ENCODE measurements at places on chromosomes 5 and 9.

DNA sequence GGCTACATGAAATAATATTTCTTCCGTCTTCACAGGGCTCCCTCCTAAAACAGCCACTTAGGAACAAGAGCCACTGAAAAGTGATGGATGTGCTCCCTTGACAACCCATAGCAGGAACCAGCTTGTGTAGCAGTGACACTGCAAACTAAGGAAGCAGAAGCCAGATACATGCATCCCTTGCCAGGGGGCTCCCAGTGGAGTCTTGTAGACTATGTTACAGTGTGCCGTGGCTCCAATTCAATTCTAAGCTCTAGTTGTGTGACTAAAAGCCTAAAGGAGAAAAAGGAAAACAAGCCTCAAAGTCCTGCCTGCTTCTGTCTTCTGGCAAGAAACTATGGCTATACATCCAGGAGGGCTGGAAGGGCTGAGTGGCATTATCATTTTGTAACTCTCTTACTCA, 12.2 kb upstream of the TAF1L start:
- no peak for DNase-seq

- no peak for DNase-seq
Observed at GRCh38 chr9:131396626-131397025, 2.7 kb downstream of the PRRC2B start.

DNA sequence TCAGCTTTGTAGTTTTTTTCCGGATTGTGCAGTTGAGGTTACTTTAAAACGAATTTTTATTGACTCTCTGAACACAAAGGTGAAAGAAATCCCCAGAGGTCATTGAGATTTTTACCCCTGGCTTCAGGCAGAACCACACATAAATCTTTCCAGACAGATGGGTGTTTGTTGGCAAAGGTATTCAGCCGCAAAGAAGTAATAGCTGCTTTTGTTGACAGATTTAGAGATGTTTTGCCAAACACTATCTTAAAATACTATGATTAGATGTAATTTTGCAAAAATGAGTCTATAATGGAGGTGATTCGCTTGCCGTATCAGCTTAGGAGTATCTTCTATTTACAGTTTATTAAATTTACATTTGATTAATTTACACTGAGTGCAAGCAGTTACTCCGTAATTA, 418.3 kb upstream of the CLINT1 start:
- no peak for DNase-seq

DNA sequence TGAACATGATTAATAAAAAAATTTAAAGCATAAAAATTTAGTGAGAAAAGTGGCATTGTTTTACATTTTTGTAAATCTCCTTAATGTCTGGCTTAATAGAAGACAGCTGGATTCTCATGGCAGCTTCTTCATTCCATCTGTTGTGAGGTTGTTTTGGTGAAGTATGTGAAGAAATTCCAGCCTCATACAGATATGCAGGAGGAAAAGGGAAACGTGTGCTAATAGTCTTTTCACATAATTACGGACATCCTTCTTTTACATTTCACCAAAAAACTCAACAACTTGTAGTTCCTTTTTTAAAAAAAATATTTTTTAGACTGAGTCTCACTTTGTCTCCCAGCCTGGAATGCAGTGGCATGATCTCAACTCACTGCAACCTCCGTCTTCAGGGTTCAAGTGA, 46.9 kb downstream of the HACD4 start:
- no peak for DNase-seq

DNA sequence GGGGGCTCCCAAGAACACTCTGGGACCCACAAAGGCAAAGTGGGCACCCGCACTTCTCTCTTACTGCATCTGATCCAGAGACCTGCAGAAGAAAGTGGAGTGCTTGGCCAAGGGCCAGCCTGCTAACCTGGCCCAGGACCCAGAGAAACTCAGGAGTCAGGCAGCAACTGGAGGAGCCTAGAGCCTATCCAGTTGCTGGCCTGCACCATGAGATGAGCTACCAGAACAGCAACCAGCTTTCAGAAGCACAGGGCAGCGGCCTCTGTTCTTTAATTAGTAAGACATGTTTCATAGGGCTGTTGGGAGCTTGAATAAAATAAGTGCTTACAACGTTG, 298.3 kb downstream of the GADD45G start:
- DNase-seq = no peak

DNA sequence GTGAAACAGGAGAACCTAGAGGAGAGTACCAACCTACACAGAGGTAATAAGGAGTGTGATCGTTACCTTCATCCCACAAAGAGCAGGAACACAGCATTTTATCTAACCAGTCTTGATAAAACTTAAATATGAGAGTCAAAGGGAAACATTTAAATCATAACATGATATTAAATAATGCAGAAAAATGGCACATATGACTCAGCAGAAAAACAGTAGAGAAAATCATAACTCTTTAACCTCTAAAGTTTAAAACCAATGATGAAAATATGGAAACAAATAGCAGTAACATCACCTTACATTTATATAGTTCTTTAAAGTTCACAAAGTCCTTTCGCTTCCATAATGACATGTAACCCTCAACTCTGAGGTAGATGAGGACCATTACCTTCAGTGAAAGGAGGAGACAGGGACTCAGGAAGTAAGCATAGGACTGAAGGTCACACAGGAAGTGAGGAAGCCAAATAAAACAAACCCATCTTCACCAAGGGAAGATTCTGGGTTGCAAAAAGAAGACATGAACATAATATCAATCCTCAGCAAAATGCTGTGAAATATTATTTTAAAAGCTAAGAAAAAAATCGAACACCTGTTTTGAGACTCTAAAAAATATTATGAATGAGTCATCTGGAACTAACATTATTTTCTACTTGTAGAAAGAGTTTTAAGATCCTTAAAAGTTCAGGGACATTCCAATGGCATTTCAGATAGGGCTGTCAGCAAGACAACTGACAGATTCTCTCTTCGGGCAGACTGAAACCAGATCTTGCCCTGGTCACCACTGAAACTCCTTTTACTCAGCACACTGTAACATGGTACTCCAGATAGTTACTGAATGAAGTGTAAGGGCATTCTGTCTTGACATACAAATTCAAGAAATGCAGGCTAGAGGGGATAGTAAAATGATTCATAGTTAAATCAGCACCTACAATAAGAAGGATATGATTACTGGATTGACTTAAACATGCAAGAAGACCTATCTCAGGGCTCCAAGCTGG, 148.5 kb downstream of the EPB41L4A start:
- no peak for DNase-seq

DNA sequence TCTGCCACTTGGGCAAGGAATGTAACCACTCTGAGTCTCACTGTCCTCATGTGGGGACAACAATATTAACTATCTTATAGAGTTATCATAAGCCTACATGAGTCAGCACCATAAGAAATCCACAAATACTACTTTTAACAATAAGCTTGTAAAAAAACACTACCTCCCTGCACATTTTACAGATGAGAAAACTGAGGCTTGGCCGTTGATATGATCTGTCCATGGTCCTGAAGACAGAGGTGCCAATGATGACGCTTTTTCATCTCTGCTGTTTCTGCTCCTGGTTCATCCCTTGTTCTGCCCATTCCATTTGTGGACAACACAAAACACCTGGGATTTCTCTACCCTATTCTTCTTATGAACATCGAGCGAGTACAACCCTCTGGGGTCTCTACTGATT, 23.4 kb upstream of the STRBP start:
- no peak for DNase-seq

DNA sequence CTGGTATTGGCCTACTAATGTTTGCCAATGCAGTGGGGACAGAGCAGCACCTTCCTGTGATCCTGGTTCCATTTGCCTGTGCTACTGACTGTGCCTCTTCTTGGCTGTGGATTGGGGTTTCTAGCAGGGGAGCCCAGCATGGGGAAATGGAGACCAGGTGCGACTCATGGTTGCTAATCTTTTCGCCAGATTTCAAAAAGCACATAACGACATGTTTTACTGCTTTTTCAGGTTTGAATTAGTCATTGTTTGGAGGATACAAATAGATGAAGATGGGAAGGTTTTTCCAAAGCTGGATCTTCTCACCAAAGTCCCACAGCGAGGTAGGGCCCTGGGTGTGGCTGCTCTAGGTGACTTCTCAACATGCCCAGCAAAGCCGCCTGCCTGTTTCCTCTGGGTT, 57.6 kb downstream of the IPPK start:
- DNase-seq = no peak

DNA sequence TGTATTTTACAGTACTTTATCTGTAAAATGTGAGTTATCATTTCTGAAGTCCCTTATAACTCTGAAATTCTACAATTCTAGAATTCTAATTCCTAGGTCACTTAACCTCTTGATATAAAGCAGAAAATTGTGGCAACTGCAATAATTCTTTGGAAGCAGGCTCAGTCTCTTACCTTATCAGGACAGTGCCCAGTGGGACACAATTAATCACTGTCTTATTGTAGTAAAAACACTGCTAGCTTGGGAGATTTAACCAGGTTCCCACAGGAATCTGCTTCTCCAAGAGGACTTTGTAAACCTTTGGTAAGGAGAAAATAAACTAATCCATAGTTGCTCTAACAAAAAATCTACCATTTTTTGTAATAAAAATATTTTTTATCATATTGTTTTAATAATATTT, 18.3 kb upstream of the SPATA9 start:
- no peak for DNase-seq

GRCh38 chr5:131242728-131243255, 21.1 kb upstream of the CDC42SE2 start:
- no peak for DNase-seq

DNA sequence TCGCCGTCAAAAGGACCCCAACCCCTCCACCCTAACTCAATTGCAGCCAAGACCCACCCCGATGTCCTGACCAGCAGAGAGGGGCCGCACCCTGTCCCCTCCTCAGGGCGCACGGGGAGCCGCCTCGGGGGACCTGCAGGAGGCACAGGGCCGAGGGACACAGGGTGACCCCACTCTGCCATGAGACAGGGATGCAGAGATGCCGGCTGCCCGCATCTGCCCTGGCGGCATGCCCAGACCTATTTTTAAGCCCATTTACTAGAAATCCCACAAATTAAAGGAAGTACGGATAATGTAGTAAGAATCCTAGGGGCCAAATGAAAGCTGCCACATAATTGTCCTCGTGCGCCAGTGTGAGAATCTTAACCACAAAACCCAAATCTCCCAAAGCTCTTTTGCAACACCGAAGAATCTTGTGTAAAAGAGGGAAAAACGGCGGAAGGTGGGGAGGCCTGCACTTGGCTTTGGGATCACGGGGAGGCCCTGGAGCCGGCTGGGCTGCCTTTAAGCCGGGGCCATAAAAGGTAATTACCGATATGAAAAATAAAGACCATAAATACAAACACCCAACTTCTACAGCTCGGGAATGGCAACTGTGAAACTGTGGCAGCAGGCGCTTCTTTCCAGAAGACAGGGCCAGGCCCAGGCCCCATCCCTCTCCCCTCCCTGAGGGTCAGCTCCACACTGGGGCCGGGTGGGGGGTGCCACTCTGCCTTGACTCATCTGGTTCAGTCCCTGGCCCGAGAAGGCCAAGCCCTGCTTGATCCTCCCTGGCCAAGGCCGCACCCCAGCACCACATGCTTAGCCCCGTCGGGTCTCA, 35.0 kb downstream of the NACC2 start:
- DNase-seq = peak; percentile 18

- DNase-seq = no peak
Observed at GRCh38 chr5:31485376-31486207, 46.3 kb downstream of the DROSHA start.

- DNase-seq = no peak
Observed at GRCh38 chr5:83956386-83956785, 235.7 kb upstream of the HAPLN1 start.

GRCh38 chr5:158609333-158610050, 490.2 kb downstream of the EBF1 start:
- DNase-seq = no peak

- DNase-seq = no peak
Observed at GRCh38 chr5:148887123-148887881, 60.9 kb downstream of the ADRB2 start.

DNA sequence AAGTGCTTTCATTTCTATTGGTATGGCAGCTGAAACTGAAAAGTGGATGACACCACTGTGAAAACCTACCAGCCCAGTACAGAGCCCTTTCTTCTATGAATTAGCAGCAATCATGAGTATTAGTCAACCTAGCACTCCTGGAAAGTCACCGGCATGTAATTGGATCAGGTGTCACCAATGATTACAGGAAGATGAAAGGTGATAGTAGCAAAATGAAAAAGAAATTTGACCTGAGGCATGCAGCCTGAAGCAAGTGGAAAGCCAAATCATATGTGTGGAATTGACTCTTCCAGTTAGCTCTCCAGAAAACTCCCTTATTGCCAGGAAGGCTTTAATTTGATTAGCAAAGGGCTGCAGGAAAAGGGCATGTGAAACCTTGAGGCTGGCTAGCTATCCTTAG, 81.2 kb upstream of the NAA35 start:
- no peak for DNase-seq

DNA sequence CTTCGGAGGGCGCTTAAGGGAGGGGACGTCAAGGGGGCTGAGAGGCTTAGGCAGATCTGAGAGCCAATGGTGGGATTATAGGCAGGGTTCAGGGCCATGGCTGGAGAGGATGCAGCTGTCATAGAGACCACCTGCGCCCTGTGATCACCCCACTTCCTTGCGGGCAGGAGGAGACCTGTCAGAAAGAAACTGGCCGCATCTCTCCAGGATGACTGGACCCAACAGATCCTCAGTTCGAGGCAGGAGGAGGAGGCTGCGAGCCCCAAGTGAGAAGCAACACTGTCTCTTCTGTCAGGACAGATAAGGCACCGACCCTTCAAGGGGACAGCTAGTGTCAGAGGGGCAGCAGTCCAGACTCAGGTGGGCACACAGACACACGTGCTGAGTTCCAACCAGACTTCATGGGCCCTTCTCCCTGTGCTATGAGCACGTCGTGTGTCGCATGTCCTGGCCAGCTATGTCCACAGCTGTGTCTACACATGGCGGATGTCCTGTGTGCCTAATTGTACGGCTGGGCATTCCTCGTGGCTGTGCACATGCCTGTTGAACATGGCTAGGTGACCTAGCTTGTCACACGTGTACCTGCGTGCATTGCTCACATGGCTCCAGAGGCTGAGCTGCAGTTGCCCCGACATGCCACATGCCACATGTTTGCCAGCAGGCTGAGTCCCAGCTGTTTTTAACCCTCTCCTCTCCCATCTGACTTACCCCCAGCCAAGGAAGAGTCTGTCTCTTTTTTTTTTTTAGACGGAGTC, 583 bp upstream of the AQP3 start:
- no peak for DNase-seq

DNA sequence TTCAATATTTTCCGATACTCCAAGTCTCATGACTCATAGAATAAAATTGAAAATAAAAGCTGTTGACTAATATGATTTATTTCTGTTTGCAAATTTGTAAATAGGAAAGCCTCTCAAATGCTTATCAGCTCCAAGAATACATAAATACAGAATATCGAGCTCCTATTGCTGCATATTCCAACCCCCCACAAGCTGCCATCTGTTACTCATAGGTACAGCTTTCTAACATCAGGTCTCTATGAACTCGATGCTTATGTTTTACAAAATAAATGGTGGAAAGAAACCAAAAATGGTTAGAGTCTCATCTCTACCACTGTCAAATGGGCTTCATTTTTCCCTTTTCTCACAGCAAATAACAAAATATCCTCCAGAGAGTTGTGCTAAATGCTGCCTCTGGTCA, 631.6 kb upstream of the CDH18 start:
- DNase-seq = no peak

Measured in frontal cortex (tissue), 4 donors.